ENCODE measurements at places on chromosomes 16 and 17.

- H3K36me3 ChIP-seq = no peaks in the 10 kb centered on the region
- no peak overlapping the region for H3K4me3 ChIP-seq
- no peaks in the 10 kb centered on the region for H3K4me1 ChIP-seq
- no peak overlapping the region for H3K27ac ChIP-seq
- no peak for DNase-seq
- H3K27me3 ChIP-seq = no peaks in the 10 kb centered on the region
Measured at GRCh38 chr16:61937646-61938045, 98.6 kb downstream of the CDH8 start.

DNA sequence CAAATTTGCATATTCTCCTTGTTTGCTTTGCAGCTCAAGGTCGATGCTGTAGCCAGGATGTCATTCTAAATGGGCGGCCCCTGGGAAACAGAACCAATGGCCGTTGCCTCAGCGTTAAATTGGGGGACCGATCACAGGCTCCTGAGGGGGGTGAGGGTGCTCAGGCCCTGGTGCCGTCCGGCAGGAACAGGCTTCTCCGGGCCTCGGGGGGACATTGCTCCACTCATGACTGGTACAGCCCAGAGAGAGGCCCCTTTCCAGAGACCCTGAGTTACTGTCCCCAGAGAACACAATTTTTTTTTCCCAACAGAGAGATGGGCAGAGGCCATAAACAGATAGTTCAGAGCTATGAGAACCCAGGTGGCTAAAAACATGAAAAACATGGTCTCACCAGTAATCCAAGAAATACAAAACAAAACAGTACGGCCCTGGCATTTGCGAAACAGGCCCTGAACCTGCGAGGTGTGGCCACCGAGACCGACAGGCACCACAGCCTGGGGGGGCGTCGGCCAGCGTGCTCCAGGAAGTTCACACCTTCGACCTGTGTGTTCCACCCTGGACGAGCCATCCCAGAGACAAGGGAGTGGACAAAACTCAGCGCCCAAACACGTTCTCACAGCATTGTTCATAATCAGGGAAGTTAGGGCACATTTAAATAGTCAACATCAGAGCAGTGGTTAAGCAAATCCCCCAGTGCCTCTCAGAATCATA lies 82.8 kb downstream of the METRNL start:
- peaks cover 13% of the 10 kb centered on the region for H3K27me3 ChIP-seq
- no peaks in the 10 kb centered on the region for H3K4me1 ChIP-seq

- H3K4me3 ChIP-seq = no peak overlapping the region
- H3K27me3 ChIP-seq = no peaks in the 10 kb centered on the region
- no peak overlapping the region for H3K27ac ChIP-seq
- peaks cover 41% of the 10 kb centered on the region for H3K4me1 ChIP-seq
- no peak for DNase-seq
Measured at GRCh38 chr16:67992661-67993206, 6.5 kb downstream of the DPEP2 start.

GRCh38 chr16:63629272-63629671 lies 1492.6 kb downstream of the CDH11 start:
- H3K27ac ChIP-seq = no peak overlapping the region
- no peaks in the 10 kb centered on the region for H3K36me3 ChIP-seq
- H3K4me3 ChIP-seq = no peak overlapping the region
- H3K4me1 ChIP-seq = no peaks in the 10 kb centered on the region
- no peaks in the 10 kb centered on the region for H3K27me3 ChIP-seq
- no peak for DNase-seq

DNA sequence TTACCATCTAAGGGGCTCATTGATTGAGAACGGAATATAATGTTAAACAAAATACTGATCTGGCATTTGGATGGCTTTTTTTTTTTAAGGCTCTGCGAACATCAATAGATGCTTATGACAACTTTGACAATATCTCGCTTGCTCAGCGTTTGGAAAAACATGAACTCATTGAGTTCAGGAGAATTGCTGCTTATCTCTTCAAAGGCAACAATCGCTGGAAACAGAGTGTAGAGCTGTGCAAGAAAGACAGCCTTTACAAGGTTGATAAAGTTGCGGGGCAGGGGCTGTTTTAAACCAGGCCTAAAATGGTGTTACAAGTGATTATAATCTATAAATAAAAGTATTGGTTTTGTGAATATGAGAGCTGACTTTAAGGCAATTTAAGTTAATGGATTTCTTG lies 22.3 kb downstream of the PTRH2 start:
- H3K4me3 ChIP-seq = no peak overlapping the region
- H3K27me3 ChIP-seq = no peaks in the 10 kb centered on the region
- H3K4me1 ChIP-seq = peaks cover 9% of the 10 kb centered on the region
- no peak for DNase-seq

GRCh38 chr16:64910356-64910755 lies 211.5 kb downstream of the CDH11 start:
- no peaks in the 10 kb centered on the region for H3K36me3 ChIP-seq
- H3K4me1 ChIP-seq = no peaks in the 10 kb centered on the region
- DNase-seq = no peak
- no peak overlapping the region for H3K27ac ChIP-seq

GRCh38 chr16:90031186-90031930 lies 12.1 kb upstream of the DBNDD1 start:
- no peak overlapping the region for H3K4me3 ChIP-seq
- peaks cover 8% of the 10 kb centered on the region for H3K4me1 ChIP-seq
- no peaks in the 10 kb centered on the region for H3K27me3 ChIP-seq
- DNase-seq = no peak

DNA sequence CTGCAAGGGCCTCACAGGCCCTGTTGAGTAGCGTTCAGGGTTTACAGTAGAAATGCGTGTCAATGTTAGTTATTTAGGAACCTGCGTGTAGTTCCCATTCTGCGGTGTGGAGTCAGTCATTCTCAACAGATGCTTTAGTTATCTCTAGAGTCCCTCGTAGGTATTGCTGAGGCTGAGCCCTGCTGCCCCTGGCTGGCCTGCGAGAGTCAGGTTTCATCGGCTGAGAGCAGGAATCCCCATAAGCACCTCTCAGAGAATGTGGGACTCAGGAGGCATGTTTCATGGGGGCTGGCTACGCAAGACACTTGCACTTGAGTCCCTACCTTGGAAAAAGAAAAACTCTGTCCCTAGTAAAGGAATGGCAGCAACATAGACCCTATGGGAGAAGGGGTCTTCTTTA lies 347.5 kb upstream of the ASIC2 start:
- no peak for DNase-seq
- no peaks in the 10 kb centered on the region for H3K36me3 ChIP-seq
- H3K4me3 ChIP-seq = no peak overlapping the region
- no peaks in the 10 kb centered on the region for H3K27me3 ChIP-seq

GRCh38 chr16:30173054-30173453 lies 10.3 kb upstream of the CORO1A start:
- no peaks in the 10 kb centered on the region for H3K36me3 ChIP-seq
- no peak for DNase-seq
- H3K4me1 ChIP-seq = peaks cover 3% of the 10 kb centered on the region
- H3K27ac ChIP-seq = no peak overlapping the region

DNA sequence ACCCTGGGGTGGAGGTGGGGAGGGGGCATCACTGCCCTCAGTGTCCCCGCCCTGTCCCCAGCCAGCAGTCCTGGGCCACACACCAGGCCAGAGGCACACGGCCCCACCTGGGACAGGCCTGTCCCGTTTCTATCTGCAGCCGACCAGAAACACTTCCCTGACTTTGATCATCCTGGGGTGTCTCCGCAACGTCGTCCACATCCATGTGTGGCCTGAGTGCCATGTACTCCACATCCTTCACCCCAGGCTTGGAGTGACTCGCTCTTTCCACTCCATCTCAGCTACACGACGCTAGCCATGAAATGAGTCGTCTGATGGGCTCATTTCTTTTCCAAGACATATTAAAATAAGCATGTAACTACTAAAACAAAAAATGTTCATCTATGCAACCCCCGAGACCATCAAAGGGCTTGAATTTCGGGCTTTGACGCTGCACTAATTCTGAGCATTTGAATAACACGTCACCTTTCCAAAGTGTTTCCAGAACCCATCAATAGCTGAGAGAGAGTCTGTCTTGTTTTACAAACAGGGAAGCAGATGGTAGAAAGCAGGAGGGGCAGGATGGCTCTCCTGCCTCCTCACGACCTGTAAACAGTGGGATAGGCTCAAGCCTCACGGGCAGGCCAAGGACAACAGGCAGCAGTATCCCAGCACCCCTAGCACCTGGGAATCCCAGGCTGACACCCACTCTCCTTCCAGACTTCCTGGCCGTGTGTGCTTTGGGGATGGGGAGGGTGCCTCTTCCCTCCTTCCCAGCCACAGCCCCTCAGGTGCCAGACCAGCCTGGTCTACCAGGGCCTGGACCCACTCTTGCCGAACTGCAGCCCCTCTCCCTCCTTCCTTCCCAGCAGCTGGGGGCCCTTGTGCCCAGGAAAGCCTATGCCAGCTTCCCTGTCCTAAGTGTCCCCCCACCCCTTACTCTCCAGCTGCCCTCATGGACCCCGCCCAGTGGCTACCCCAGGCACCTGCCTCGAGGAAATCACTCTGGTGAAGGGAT lies 20.0 kb upstream of the RASD1 start:
- no peak for DNase-seq
- peak overlapping the region; percentile 6 for H3K27ac ChIP-seq
- H3K4me1 ChIP-seq = peaks cover 5% of the 10 kb centered on the region
- H3K36me3 ChIP-seq = no peaks in the 10 kb centered on the region

DNA sequence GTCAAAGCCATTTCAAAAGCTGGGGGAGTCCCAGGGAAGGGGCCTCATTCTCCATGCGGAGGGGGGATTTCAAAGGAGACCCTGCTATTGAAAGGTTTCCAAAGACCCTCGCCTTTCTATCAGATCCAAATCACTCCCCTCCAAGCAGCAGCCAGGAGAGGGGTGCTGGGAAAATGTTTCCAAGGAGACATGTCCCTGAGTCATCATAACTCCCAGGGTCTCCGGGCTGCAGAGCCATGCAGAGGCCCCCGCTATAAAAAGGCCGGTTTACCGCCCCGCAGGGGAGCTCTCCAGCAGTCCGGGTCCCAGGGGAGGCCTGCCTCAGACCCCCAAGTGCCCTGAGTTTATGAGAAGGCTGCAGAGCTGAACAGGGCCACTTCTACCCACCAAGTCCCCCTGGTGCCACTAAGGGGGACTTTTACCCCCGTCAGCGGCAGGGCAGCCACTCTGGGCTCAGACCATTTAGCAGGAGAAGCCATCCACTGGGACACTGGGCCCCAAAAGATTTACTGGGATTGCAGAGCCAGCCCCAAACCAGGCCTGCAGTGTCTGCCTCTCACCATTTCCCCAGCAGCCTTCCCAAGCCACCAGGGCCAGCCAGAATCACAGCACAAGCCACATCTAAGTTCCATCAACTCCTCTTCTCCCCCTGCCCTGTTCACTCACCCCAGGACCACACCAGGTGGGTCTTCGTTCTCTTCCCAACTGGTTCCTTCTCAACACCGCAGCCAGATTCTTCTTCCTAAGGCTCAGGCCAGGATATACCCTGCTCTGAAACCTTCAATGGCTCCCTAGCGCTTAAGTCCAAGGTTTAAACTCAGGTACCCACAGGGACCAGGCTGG lies 234.4 kb downstream of the ZNF423 start:
- DNase-seq = no peak
- no peaks in the 10 kb centered on the region for H3K36me3 ChIP-seq
- no peaks in the 10 kb centered on the region for H3K4me1 ChIP-seq
- H3K27ac ChIP-seq = no peak overlapping the region
- no peaks in the 10 kb centered on the region for H3K27me3 ChIP-seq

DNA sequence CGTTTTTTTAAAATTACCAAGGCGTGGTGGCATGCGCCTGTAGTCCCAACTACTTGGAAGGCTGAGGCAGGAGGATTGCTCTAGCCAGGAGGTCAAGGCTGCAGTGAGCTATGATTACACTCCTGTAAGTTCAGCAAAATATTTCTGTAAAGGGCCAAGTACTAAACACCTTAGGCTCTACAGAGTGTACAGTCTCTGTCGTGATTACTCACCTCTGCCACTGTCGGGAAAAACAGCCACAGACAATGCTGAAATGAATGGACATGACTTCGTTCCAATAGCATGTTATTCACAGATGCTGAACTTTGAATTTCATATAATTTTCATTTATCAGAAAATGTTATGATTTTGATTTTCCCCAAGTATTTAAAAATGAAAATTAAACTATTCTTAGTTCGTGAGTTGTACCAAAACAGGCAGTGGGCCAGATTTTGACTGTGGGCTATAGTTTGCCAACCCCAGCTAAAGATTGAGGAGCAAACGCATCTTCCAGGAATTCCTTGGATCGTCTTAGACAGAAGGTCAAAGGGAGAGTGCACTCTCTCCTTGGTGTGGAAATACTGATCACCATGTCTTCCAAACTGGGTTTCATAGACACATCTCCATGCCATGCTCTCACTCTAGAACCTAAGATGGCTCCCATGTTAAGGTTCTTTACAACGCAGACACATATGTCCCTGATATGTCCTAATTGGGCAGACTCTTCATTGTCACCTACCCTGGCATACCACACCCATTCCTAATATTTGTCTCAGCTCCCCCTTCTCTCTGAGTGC lies 89.5 kb downstream of the MARF1 start:
- peaks cover 13% of the 10 kb centered on the region for H3K36me3 ChIP-seq
- H3K4me3 ChIP-seq = no peak overlapping the region
- peaks cover 2% of the 10 kb centered on the region for H3K27me3 ChIP-seq
- H3K4me1 ChIP-seq = peaks cover 36% of the 10 kb centered on the region

DNA sequence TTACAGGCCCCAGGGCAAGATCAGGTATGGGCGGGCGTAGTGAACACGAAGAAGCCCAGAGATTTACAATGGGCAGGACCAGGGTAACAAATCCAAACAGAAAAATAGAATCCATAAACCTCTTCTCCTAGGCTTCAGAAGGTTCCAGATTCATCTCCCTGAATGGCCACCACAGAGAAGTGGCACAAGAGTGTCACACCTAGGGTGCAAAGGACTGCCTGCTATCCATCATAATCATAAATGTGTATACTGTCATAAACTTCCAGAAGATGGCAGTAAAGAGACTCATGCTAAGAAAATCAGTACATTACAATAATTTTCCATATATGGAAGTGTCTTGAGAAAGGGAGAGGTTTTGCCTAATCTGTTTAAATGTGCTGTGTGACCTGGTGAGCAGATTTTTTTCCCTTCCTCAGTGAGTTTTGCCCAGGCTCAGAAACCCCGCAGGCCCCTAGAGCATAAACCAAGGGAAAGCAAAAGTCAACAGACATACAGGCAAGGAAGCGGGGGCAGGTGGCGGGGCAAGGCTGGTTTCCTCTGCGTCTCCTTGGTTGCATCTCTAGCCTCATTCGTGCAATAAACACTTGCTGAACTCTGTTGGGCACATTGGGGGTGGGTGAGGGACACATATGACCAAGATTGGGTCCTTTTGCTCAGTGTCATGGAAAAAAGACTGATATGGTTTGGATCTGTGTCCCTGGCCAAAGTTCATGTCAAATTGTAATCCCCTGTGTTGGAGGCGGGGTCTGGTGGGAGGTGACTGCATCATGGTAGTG lies 92.0 kb upstream of the CDH5 start:
- no peak for DNase-seq
- no peak overlapping the region for H3K27ac ChIP-seq
- H3K4me3 ChIP-seq = no peak overlapping the region
- H3K27me3 ChIP-seq = peaks cover 21% of the 10 kb centered on the region

- peaks cover 2% of the 10 kb centered on the region for H3K36me3 ChIP-seq
- peak overlapping the region; percentile 63 for H3K4me3 ChIP-seq
Measured at GRCh38 chr17:77445760-77446532, 305.2 kb downstream of the SEC14L1 start.

- H3K4me3 ChIP-seq = no peak overlapping the region
- H3K27me3 ChIP-seq = no peaks in the 10 kb centered on the region
- H3K4me1 ChIP-seq = peaks cover 1% of the 10 kb centered on the region
- no peaks in the 10 kb centered on the region for H3K36me3 ChIP-seq
- no peak for DNase-seq
Measured at GRCh38 chr16:4176906-4177417, 60.7 kb upstream of the ADCY9 start.

GRCh38 chr16:3149630-3150345 lies 15.0 kb downstream of the ZNF213 start:
- peak; percentile 74 for DNase-seq
- H3K4me3 ChIP-seq = peak overlapping the region; percentile 86
- peak overlapping the region; percentile 83 for H3K27ac ChIP-seq
- peaks cover 6% of the 10 kb centered on the region for H3K36me3 ChIP-seq
- peaks cover 9% of the 10 kb centered on the region for H3K27me3 ChIP-seq

Data from activated naive CD8-positive, alpha-beta T cell treated with anti-CD3 and anti-CD28 coated beads, Interleukin-2, amount 50 U/mL, for 24 hours (primary cell).